ENCODE measurements at places on chromosomes 3 and 15. TPM values are rescaled to one million over a fixed set of nuclear protein-coding genes. Genes with fewer than 3 reads are reported as not detected.

Gene EHHADH
- total RNA-seq, result 1.7 TPM

Gene ABHD10
- 48.9 TPM for total RNA-seq

Gene GOLGA6L10
- total RNA-seq, result 6.4 TPM

Gene AADAC
- total RNA-seq, result not detected

Gene LSAMP
- 97.1 TPM for total RNA-seq

Gene ZCWPW2
- 4.2 TPM for total RNA-seq

Gene TIMP4
- 3.4 TPM for total RNA-seq

Gene SLC30A4
- 22.9 TPM for total RNA-seq

Gene CPB1
- not detected for total RNA-seq

Gene CSK
- total RNA-seq, result 25.8 TPM

Data from temporal lobe (tissue), 4 donors.